Stimulated activated CD4-positive, alpha-beta T cell treated with anti-CD3 and anti-CD28 coated beads, Interleukin-2, amount 100 ng/mL, for 24 hours (primary cell): ENCODE measurements at places on chromosomes 4 and X.

DNA sequence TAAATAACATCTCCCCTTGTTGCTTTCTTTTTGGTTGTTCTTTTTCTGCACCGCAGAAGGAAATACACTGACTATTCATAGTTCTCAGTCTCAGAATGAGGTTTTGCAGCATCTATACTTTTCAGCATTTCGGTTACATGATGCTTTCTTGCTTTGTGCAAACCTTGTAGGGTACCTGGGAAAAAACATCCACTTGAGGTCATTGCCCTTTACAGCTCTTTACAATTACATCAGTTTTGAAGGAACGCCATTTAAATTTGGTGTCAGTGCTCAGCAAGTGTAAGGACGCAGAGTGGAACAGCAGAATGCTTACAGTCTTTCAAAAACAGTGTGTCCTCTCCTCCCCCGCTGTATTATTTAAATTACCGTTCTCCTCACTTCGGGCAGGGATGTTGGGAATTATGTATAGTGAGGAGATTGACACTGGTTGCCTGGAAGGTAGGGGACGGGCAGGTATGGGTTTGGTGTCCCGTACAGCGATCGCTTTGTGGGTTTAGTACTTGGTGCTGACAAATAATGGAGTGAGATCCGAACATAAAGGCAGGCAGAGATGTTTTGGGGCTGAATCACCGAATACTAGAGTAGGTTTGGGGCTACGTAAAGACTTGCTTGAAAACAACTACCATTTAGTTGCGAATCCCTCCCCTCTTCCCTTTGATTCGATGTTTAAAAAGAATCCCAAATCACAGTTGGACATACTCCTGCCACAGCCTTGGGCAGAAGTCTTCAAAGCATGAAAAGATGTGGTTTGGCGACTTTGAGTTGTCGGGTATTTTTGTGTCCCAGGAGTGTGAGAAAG, 2.0 kb upstream of the NKX3-2 start:
- DNase-seq = no peak

DNA sequence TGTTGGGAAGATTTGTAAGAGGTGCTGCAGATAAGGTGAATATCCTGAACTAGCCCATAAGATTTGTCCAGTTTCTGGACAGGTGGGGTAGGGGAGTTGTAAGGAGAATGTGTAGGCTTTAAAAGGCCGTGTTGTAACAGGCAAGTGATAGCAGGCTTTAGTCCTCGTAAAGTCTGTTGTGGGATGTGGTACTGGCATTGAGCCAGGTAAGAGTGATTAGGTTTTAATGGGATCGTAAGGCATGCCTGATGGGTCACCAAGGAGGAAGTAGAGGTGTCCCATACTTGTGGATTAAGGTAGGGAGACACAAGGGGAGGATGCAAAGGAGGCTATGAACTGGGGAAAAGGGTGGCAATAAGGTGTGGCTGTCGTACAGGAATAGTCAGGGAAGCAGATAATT, 256.9 kb upstream of the DKK2 start:
- DNase-seq = no peak

DNA sequence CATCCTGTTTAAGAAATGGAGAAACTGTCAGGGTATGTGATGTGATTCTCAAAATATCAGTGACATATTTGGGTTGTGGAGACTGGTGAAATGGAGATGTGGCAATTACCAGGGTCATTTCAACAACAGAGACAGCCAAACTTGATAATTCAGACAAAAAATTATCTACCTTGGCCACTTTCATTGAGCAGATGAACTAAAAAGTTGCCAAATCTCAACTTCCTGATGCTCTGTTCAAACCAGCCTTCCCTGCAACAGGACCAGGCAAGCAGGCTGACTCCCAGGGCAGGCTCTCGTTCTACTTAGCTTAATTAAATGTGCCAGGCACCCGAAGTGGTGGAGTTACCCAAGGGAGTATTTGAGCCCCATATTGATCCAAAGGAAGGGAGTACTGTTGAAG, 199.6 kb downstream of the AFF2 start:
- DNase-seq = no peak

DNA sequence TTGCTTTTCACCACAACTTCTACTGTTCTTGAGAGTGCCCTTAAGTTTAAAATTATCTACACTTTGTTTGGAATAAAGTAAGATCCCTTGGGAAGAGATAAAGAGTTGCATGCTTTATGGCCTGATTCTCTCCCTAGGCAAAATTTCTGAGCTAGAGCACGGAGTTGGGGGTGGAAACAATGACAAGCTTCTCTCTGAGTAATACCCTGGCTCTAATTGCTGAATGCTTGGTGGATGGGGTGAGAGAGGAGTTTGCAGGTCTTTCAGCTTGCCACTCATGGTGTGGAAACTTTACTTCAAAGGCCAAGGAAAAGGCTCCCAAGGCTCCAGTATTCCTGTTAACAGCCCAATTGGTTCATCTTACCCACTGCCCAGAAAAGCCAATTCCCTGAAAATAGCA, 26.1 kb upstream of the PRDM8 start:
- DNase-seq = no peak

DNA sequence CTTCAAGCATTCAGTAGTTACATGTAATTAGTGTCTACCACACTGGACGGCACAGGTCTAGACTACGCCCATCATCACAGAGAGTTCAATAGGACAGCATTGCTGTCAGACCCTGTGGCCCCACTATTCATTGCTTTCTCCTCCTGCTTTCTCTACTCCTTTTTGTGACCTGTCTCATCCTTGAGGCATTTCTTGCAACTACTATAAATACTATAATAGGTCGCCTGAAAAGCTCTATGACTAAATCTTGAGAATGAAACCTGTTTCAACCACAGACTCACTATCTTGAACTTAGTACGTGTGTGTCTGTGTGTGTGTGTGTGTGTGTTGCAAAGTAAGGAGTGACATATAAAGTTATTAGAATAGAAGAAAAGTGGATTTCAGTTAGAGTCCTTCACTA, 252.9 kb upstream of the KLF3 start:
- peak; percentile 13 for DNase-seq
